ENCODE measurements at places on chromosomes 3 and 15.

- DNase-seq = no peak
Observed at GRCh38 chr15:75718328-75718727, 5.7 kb upstream of the CSPG4 start.

DNA sequence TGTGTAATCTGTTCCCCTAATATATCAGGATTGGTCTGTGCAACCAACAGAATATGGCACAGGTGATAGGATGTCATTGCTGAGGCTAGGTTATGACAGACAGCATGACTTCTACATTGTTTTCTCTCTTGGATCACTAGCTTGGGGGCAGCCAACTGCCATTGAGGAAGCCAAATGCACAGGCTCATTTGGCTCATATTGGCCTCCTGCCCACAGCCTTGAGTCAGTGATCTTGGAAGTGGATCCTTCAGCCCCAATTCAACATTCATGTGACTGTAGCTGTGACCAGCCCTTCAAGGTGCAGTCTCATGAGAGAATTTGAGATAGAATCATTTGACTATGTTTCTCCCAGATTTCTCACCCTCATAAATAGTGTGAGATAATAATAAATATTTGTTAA lies 675.6 kb downstream of the GRM7 start:
- no peak for DNase-seq

GRCh38 chr15:73751511-73751898 lies 1.6 kb downstream of the INSYN1 start:
- no peak for DNase-seq

- DNase-seq = no peak
Observed at GRCh38 chr3:130470126-130470525, 46.9 kb upstream of the COL6A6 start.

DNA sequence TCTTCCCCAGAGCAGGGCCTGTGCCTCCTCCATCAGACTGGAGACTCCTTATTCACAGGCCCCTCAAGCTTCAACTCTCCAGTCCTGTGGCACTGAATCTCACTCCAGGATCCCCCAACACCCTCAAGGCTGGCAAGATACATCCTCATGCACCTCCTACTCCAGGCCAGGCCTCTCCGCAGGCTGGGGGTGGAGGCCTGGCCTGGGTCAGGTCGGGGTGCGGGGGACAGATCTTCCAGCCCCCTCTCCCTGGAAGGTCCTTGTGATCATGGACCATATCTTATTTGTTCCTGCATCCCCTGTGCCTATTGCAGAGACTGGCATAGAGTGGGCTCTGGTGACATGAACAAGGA lies 147.3 kb downstream of the SMAD6 start:
- no peak for DNase-seq

- no peak for DNase-seq
Observed at GRCh38 chr15:27730868-27731267, 368.2 kb downstream of the OCA2 start.

- no peak for DNase-seq
Observed at GRCh38 chr15:89978914-89979313, 22.2 kb upstream of the ZNF710 start.

GRCh38 chr15:90000186-90001001 lies 730 bp upstream of the ZNF710 start:
- no peak for DNase-seq

DNA sequence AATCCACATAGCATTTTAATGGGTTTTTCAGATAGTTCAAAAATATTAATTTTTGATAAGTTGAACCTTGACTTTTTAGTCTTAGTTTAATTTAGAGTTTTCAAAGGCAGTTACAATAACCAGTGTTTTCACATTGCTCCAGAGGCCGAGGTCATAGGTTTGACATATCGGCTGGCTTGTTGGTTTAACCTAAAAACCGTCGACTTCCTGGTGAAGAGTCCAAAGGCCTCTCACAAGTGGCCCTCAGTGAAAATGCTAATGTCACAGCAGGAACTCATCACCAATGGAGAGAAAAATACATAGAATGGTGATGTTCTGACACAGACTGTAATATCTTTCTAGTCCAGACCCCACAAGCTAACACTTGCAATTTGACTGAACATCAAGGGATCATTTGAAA lies 642.3 kb downstream of the PLOD2 start:
- no peak for DNase-seq

GRCh38 chr3:188796122-188796631 lies 375.6 kb upstream of the TPRG1 start:
- DNase-seq = peak; percentile 34

- no peak for DNase-seq
Observed at GRCh38 chr15:65761210-65761926, 30.7 kb downstream of the DENND4A start.

DNA sequence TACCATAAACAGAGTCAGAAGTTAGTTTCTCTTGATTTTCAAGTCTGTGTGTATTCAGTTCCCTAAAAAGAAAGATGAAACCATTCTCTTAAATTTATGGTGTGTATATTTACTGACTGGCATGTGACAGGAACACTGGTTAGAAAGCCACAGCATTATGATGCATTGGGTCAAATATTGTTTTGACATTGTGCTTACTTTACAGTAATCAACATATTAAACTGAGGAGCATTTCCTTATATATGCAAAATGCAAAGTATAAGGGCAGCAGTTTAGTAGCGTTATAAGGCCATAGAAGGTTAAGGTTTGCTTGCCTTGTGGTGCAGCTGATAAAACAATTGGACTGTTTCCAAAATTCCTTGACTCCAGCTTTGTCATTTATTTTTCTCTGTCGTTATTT lies 72.9 kb downstream of the EPHA3 start:
- DNase-seq = no peak

- DNase-seq = no peak
Observed at GRCh38 chr3:37973246-37974054, 17.1 kb upstream of the VILL start.

DNA sequence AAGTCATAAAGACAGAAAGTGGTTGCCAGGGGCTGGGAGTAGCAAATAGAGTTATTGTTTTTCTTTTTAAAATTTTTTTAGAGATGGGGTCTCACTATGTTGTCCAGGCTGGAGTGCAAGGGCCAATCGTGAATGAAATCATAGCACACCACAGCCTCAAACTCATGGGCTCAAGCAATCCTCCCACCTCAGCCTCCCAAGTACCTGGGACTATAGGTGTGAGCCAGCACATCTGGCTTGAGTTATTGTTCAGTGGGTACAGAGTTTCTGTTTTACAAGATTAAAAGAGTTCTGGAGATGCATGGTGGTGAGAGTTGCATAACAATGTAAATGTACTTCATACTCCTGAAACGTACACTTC lies 23.6 kb downstream of the PFKFB4 start:
- no peak for DNase-seq

GRCh38 chr3:117567906-117568305 lies 858.3 kb downstream of the TUSC7 start:
- DNase-seq = no peak

DNA sequence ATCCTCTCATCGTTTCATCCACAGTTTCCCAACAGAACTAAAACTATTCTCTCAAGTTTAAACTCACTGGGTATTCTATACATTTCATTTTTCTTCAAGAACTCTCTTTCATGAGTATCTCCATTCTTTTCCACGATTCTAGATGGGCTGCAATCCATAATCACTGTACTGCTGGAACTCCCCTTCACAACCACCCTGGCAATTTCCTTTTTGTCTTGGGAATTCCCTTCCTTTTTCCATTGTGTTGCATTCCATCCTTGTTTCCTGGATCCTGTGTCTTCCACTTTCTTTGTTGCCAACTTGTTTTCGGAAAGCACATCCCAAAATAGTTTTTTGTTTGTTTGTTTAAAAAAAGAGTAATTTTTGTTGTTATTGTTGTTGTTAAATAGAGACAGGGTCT lies 67.0 kb upstream of the FBN1 start:
- DNase-seq = no peak

GRCh38 chr3:42230860-42231259 lies 35.1 kb downstream of the CCK start:
- DNase-seq = no peak

DNA sequence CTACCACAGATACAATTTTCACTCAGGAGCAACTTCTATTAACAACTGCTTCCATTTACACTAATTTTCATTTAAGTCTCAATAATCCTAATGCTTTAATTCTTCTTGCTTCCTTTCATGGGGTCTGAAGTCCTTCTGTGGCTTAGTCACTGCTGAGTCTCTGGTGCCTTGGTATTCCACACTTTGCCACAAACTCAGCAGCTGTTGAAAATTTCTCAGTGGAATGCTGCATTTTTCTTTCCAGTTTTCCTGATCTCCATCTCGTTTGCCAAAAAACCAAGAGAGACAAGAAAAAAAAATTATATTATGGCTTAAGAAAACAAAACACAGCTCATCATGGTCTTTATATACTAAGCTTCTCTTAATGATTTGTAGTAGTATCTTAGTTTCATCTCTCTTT lies 269.2 kb upstream of the AZI2 start:
- DNase-seq = no peak

DNA sequence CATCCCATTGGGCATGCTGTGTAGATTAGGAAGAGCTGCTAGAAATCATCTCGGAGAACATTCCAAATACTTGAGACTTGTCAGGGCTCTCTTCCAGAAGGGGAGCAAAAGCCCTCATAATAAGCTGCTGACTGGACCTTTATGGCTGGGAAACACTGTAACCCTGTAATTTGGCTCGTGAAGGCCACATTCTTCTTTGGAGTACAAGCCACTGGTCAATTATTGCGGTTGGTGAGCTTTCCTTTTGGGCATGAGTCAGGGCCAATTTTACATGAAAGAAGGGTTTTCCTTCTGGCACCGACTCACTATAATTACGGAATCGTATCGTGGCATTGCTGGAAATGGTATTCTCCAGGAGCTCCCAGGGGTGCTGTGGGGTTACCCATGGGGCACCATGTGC lies 434.5 kb upstream of the RGMA start:
- no peak for DNase-seq

- no peak for DNase-seq
Observed at GRCh38 chr3:190303884-190304283, 18.4 kb downstream of the CLDN1 start.

DNA sequence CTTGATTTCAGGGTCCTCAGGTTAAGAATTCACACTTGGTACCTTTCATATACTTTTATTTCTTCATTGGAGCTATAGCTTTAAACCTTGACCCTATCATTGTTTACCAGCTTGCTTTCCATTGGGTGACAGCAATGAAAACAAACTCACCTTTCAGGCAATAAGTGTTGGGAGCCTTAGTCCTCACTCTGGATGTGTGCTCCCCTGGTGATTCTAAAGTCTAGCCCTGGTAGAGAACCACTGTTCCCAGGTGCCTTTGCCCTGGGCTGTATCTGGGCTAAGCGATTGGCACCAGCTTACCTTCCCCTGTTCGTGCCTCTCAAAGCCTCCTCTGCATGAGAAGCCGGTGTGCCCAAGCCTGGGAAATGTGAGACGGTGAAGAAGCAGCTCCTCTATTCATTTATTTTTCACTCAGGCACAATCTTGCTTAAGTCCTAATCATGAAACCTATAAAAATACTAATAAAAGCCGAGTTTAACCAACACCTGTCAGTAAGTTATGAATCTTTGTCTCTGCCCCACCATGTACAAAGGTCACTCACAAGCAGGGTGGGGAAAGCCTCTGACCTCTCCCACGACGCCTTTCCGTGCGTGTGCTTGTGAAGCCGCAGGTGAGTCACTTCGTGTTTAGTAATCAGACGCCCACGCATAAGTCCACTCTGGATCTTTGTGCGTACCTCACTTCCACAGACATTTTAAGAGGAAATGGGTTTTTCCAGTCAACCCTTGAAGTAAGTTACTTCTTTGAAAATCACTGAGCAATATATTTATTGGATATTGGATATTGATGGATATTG lies 12.8 kb upstream of the ARRDC4 start:
- DNase-seq = no peak

GRCh38 chr3:140270329-140270728 lies 335.3 kb downstream of the CLSTN2 start:
- DNase-seq = no peak

GRCh38 chr3:184178521-184179138 lies 4.0 kb downstream of the AP2M1 start:
- no peak for DNase-seq

DNA sequence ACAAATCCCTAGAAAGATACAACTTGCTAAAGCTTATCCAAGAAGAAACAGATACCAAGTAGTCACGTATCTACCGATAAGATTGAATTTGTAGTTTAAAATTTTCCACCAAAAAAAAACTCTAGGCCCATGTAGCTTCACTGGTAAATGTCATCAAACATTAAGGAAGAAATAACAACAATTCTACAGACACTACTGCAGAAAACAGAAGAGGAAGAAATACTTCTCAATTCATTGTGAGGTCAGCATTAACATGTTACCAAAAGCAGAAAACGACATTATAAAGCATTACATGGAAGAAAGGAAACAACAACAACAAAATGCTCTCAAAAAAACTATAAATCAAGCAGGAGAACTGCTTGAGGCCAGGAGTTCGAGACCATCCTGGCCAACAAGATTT lies 27.5 kb upstream of the TM4SF19 start:
- DNase-seq = no peak

DNA sequence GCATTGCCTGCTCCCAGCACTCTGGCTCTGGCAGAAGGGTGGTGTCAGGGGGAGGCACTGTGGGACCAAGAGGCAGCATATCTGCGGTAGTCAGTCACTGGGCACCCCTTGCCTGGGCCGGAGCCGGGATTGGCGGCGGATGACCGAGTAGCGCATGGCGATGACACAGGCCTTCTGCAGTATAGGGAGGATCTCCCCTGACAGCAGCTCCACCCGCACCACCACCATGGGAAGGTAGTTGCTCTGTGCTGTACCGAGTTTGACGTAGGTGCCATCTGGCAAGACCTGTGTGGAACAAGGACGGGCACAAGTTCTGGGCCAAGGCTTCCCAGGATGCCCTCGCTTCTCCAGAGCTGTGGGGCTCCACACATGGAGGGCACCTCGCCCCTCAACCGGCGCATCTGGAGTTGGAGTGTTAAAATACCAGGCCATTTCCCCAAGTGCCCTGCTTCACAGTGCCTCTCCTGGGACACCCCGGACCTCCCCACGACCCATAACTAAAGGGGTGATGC lies 6.6 kb downstream of the ACOX2 start:
- peak; percentile 73 for DNase-seq

- DNase-seq = no peak
Observed at GRCh38 chr15:71424765-71425164, 309.5 kb downstream of the THSD4 start.

DNA sequence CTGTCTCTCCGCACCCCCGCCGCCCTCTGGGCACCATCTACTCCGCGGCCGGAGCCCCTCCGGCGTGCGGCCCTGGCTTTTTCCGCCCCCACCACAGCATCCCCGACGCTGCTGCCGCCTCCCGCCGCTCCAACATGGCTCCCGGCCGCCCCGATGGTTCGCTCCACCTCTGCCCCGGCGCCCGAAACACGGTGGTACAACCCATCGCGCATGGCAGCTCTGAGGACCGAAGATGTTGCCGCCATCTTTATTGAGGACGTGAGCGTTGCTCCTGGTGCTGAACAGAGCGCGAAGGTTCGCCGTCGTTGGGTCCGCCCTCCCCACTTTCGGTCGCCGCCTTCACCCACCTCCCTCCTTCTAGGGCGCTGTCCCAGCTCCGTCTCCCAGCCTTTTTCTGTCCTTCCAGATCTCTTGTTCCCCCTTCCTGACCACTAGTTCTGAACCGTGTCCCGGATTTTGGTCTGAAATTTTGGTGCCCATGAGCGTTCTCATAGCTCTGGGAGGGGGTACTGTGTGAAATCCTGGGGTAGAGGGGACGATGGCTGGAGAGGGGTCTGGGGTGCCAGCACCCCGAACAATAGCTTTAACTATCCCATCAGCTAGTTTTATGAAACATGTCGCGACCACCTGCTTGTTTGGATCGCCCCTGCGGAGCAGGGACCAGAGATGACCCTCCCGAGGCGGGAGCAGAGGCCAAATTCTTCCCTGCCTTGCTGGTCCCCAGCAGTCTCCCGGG lies at the start of gene CELSR3:
Gene CELSR3, minus strand, starts transcription at position 134 of the 736 bp plus-strand sequence. CDS start 252 bp downstream, outside the sequence.
- peak; percentile 87 for DNase-seq

Data from upper lobe of left lung (tissue), 6 donors.